ENCODE measurements at places on chromosomes 6 and 20.

- no peak for DNase-seq
These were observed 182.1 kb upstream of the OPRM1 start for GRCh38 chr6:153856929-153857376.

DNA sequence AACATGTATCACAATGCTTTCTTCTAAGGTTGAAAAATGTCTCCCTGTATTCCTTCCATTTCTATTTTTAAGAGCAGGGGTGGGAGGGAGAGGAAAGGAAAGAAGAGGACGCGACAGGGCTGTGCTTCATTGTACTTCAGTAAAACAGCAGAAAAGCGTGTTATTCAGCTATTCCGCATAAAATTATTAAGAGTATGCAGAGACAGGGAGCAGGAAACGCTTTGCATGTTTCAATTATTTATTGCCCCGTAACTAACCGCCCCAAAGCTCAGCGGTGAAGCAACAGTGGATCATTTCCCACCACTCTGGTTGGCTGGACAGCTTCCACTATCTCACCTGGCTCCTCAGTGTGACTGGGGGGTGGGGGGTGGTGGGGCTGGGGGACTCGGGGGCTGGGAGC, 188.9 kb downstream of the TTLL2 start:
- no peak for DNase-seq

DNA sequence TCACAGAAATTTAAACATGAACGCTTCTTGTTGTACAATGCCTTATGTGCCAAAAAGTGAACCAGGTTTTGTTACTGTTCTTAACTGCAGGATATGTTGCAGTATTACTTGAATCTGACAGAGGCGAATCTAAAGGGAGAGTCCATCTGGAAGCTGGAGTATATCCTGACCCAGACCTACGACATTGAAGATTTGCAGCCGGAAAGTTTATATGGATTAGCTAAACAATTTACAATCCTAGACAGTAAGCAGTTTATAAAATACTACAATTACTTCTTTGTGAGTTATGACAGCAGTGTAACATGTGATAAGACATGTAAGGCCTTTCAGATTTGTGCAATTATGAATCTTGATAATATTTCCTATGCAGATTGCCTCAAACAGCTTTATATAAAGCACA, 19.9 kb downstream of the SMPDL3A start:
- DNase-seq = no peak

GRCh38 chr20:15155848-15156401, 818.5 kb upstream of the FLRT3 start:
- no peak for DNase-seq

DNA sequence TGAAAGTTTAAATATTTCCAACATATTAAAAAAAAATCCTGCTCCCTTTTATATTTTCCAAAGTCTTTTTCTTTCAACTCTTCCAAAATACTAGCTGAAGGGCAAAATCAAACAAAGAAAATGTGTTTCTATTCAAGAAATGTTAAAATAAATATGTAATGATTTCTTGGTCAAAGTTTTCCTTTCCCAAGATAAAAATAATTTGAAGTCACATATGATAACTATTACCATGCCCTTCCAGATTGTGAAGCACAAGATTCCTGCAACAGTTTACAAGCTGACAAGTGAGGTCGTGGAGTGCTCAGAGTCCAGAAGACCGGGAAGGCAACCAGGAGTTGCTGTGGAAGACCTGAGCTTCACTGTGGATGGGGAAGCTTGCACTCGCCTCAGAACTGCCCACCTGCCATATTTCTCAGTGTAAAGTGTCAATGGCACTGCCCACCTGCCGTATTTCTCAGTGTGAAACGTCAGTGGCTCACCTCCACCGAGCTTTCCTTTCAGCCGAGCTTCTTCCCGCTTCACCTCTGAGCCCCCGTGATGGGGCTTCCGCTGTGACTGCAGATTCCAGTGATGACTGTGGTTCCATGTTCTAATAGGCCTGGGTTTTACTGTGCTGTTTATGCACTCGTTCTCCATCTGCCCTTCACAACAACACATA, 160.5 kb downstream of the THBS2 start:
- no peak for DNase-seq

DNA sequence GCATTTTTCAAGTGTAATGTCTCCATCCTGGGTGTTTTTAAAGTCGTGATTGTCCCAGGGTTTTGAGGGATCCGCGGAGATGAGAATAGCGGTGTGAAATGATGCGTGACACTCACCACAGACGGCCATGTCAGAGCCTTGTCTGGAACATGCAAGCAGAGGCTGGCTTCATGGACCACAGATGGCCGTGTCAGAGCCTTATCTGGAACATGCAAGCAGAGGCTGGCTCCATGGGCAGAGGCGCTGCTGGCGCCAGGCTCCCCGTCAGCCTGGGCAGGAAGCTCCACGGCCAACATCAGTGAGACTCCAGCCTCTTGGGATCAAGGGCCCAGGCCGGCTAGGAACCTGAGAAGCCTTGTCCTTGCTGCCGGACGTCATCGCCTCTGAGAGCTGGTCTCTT, 7.7 kb upstream of the MRGBP start:
- no peak for DNase-seq
